Neural progenitor cell (in vitro differentiated cells): ENCODE measurements at places on chromosomes 11 and 22.

- no peak for DNase-seq
Measured at GRCh38 chr22:17411213-17411612, 42.0 kb downstream of the CECR2 start.

GRCh38 chr11:71354394-71355105 lies 93.6 kb downstream of the DHCR7 start:
- no peak for DNase-seq

DNA sequence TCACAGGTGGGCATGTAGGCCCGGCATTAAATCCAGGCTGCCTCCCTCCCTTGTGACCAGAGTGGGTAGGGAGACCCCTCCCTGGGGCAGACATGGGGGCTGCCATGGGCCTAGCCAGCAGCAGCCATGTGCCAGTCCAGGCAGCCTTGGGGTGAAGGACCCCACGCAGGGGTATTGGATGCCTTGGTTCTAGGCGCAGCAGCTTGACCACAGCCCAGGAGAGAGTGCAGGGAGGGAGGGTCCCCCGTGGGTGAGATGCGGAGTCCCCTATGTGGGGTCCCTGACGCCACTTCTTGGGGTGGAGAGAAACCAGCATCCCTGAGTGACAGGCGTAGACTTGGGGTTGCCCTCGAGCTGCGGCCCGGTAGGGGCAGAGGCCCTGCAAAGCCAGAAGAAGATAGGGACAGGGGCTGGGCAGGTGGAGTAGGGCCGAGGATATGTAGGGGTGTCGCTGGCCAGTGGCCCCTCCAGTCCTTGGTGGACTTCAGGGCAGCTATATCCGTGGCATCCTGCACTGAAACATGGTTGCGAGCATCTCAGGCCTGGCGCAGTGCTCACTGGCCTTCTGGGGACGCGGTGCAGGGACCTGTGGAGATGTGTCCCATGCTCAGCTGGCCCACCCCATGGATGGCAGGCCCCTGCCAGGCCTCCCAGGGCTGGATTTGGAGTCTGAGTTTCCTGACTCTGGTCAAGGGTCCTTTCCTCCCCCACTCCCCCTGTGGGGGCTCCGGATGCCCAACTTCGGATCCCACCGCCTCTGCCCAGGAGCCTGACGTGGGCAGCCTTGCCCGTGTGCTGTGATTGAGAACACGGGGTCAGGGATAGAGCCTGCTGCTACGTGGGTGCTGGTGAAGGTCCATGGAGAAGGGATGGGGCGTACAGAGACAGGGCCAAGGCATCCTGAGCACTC lies 1179.8 kb downstream of the BRD1 start:
- DNase-seq = no peak

DNA sequence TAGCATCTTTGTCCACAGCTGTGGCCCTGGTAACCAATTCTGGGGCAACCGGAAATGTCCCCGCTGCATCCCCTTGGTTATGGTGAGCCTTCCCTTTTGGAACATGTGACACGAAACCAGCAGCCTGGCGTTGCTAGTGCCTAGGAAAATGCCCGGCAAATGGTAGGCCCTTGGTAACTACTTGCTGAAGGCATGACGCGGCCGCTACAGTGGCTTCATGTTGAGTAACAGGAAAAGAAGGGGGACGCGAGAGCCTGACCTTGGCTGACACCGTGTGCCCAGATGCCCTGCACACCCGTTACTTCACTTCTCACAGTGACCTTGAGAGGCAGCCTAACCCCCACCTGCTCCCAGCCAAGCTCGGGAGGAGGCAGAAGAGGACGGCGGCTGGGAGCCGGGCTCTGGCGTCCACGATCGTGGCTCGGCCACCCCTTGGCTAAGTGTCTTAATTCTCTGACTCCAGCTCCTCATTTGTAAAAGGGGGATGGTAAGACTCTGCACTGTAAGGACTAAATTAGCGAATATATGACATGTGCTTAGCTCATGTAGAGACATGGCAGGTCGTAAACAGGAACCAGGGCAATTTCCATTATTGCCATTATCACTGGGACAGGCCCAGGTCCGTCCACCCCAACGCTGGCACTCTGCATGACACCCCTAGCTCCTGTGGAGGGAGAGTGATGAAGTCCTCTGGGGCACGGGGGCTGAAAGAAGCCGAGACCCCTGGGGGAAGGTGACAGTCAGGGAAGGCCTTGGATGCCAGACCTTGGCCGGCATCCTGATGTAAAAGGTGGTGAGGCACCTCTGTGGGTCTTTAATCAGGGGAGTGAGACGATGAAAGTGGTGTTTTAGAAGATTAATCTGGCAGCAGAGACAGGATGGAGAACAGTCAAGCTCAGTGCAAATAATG lies 18.9 kb downstream of the IFT27 start:
- no peak for DNase-seq

GRCh38 chr11:95255251-95256145 lies 24.5 kb upstream of the SESN3 start:
- peak; percentile 29 for DNase-seq

DNA sequence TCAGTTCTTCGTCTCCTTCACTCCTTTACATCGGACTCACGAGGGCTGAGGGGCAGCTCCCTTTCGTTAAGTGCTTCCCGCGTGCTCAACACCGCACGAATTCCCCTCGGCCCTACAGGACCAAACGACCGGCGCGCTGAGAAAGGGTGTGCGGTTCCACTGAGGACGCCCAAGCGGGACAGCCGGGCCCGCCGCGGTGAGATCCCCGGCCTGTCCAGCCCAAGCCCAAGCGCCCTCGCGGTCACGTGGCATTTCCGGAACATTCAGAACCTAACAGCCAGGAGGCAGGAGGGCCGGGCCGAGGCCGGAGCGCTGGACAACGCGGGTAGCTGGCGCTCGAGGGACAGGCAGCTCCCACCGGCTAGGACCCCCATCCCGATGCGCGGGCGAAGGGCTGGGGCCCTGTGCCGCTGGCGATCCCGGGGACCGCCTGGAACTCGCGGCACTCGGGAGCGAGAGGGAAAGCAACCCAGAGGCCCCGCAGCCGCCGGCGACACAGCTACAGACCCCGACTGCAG lies 737 bp upstream of the STIP1 start:
- no peak for DNase-seq

- no peak for DNase-seq
Measured at GRCh38 chr22:43006753-43007152, 8.2 kb downstream of the PACSIN2 start.

- no peak for DNase-seq
Measured at GRCh38 chr11:72391638-72392423, 42.5 kb downstream of the CLPB start.

- DNase-seq = peak; percentile 8
Measured at GRCh38 chr11:93396316-93396715, 65.8 kb downstream of the DEUP1 start.

- no peak for DNase-seq
Measured at GRCh38 chr11:10478066-10478465, 23.0 kb downstream of the AMPD3 start.

GRCh38 chr11:36974771-36975170 lies 376.7 kb upstream of the RAG2 start:
- DNase-seq = no peak

DNA sequence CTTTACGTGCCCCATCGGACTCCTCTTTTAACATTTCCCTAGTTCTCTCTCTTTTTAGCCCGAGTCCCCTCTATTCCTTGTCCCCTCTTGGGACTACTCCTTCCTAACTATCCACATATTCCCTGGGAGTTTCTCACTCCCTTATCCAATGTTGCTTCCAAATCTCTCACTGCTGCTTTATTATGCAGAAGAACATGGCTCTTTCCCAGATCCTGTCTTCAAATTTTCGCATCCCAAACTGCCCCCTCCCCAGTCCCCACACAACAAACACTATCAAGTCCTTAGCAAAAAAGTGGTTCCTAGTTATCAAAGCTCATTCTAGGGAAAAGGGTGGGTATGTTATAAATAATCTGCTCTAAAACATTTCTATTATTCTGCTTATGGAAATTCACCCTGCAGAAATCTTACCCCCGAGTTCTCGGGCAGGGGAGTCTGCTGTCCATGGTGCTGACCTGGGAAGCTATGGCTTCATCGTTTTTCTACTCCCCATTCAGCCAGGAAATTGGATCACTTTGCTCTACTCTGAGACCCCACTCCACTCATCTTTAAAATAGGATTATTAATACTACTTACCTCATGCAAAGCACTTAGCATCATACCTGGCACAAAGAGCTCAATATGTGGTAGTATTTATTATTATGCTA lies 393.5 kb downstream of the BUD13 start:
- peak; percentile 76 for DNase-seq

DNA sequence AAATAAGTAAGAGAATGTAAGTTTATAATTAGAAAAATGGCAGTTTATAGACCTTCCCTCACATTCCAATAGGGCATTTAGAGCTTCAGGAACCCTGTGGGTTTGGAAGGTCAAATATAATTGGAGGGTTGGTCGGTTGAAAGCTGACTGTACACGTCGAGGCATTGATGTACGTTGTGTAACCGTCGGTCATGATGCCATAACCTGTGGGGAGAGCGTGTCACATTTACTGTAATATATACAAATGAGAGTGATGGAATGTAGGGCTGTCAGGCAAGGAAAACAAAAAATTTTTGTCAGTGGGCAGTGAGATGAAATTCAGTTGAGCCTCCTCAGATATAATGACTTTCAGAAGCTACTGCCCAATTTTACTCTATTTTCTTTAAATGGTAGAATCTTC lies 88.5 kb downstream of the ARL14EP start:
- DNase-seq = no peak

DNA sequence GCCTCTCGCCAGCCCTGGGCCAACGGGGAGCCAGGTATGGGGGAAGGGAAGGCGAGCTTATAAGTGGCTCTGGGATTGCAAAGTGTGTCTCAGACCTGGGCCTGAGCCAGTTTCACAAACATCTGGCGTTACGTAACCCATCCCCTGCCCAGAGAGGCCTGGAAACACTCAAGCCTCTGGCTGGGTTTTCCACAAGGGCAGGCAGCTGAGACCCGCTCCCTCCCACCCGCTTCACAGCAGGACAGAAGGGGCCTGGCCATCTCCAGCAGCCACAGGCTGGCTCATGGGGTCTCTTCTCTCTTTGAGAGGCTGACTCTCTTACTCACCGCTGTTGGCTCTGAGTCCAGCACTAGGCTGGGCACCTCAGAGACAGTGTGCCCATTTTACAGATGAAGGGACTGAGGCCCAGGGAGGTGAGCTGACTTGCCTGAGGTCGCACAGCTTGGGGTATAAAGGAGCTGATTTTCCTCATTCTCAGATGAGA lies 44.5 kb downstream of the TRIOBP start:
- peak; percentile 27 for DNase-seq

DNA sequence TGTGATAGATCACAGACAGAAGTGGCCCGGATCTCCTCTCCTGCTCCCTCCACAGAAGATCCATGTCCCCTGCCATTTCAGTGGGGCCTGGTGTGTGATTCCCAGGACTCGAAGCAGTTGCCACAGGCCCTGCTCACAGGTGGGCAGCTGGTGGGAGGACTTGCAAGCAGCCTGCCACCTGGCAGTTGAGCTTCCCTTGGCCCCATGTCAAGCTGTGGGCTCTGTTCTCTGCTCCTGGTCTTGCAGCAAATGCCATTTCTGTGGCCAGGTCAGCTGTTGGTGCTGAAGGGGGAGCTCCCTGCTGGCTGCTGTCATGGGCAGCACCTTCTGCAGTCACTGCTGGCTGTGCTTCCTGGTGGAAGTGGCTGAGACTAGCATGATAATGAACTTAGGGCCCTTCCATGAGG lies 59.1 kb upstream of the SLC22A12 start:
- no peak for DNase-seq

GRCh38 chr11:3823303-3823702 lies 14.9 kb downstream of the PGAP2 start:
- no peak for DNase-seq

DNA sequence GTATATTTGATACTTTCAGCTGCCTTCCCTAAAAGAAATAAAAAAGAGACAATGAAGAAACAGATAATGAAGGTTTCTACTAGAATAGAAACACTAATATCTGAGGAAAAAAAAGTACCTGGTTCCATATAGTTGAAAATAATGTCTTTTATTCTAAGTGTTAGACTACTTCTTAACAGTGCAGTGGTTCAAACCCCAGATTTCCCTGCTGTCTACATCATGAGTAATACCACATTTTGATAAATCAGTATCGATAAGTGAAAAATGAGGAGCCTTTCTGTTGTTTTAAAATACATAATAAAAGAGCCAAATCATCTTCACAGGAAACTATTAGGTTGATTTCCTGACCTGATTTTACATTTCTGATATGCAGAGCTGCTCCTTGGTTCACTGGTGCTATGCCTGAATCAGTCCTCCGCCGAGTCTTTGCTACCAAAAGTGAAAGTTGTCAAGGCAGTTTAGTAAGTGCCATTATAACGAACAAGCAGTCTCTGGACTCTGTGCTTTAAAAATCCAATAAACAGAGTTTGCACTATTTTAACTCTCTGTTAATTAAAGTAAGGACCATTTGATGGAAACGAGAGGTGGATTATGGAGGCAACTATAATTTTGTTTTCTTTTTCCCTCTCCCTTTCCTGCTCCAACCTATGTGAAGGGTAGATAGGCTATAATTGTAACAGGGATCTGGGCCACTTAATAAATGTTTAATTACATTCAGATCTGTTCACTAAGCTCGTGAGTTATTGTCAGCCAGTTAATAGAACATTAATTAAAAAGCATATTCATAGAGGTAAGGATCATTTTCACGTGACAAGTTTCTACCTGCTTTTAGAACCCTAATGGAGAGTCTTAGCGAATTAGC lies 724.5 kb upstream of the RAG2 start:
- no peak for DNase-seq

- DNase-seq = peak; percentile 83
Measured at GRCh38 chr22:19178065-19178656, 375 bp downstream of the SLC25A1 start.

GRCh38 chr22:41531715-41532477 lies 12.4 kb downstream of the POLR3H start:
- no peak for DNase-seq

DNA sequence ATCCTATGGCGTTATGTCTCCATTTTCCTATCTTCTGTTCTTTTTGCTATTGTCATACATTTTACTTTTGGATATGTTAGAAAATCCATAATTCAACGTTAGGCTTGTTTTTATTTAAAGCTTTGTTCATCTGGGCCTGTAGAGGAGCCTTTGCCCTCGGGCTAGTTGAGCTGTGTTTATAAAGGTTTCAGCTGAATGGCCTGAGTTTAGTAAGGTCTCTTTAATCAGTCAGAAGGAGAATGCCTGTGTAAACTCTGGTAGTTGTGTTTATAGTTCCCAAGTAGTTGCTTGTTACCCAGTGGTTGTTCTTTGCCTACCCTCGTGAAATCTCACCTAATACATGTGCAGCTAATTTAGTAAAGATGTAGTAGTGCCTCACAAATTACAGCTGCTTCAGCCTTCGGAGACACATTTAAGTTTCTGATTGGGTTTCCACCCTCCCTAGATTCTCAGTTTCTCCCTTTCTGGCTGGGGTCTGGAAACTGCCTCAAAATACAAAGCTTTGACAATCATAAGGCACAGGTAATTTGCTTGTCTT lies 33.1 kb downstream of the MTMR3 start:
- no peak for DNase-seq

GRCh38 chr22:17922925-17923903 lies 101.1 kb downstream of the MICAL3 start:
- no peak for DNase-seq

GRCh38 chr11:10382518-10382917 lies 72.5 kb upstream of the AMPD3 start:
- no peak for DNase-seq

GRCh38 chr11:59556115-59556916 lies 45.0 kb downstream of the OR4D9 start:
- DNase-seq = peak; percentile 76

GRCh38 chr11:119684361-119685110 lies 44.5 kb downstream of the NECTIN1 start:
- DNase-seq = no peak
